ENCODE measurements at places on chromosomes 7 and 10. TPM values are rescaled to one million over a fixed set of nuclear protein-coding genes. Genes with fewer than 3 reads are reported as not detected.

The LRCH4 gene
- 189 TPM for total RNA-seq

DNA sequence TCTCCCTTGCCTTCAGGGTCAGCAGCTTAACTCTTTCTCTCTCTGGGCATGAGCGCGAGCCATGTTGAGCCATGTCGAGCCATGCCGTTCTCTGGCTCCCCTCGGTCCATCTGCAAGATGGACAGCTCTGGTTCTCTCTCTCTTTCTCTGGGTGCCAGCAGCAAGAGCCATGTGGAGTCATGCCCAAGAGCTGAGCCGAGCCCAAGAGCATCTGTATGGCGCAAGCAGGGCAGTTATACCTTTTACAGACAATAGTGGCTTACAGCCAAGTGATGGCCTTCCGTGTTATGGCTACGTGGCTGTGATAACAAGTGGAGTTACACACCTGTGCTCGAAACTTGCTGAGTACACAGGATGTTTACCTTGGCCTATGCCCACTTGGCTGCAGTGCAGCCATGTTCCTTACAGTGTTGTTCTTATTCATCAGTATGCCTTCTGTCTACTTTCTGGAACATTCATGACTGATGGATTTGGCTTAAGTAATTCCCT lies 327.7 kb downstream of the GLRX3 start:
- no peak for DNase-seq

GRCh38 chr7:93036807-93037206 lies 81.0 kb downstream of the SAMD9 start:
- DNase-seq = peak; percentile 39

GRCh38 chr10:102491136-102491535 lies 11.4 kb downstream of the ACTR1A start:
- DNase-seq = no peak

DNA sequence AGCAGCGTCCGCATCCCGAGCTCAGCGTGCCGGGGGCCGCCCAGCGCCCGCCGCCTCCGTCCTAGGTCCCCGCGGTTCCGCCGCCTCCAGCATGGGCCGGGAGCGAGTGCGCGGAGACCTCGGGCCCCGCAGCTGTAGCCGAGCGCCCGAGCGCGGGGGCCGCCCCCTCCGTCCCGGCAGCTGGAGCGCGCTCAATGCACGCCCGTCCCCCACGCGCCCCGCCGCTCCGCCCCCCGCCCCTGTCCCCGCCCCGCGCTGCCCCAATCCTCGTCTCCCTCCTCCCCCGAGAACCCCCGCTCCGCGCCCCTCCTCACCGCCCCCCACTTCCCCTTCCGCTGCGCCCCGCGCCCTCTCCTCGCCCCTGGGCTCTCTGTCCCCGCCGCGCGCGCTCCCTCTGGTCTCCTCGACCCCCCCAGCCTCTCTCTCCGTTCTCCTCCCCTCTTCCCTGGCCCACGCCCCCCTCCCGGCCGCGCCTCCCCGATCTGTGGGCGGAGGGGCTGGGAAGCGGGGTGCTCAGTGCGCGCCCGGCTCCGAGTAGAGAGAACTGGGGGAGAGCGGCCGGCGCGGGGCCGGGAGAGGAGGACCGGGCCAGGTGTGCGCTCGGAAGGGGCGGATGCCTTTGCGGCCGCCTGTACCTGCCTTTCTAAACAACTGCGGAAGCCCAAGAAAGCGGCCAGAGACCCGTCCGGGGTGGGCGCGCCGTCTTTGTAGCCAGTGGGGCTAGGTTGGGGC lies at the start of gene VIPR2:
Gene VIPR2, minus strand, starts transcription at position 110 of the 732 bp plus-strand sequence. Its CDS starts 96 bp downstream, at position 14.
- DNase-seq = no peak

GRCh38 chr7:47092336-47092735 lies 489.6 kb downstream of the TNS3 start:
- DNase-seq = no peak

DNA sequence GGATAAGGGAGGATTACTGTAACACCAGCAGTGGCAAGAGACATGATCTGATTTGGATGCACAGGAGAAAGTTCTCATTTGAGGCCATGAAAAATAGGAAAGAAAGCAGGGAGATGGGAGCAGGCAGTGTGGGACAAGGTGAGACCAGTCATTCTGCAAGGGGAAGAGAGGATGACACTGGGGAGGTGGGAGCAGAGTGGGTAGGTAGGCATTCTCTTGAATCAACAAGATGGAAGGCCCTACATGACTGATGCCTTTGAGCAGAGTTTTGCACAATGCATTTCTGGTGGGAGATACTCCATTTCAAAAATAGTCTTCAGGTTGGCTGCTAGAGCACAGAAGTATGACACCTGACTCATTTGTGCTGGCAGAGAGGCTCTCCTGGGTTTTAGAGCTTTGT lies 10.5 kb downstream of the RPS24 start:
- no peak for DNase-seq

- DNase-seq = no peak
These were observed 39.9 kb upstream of the FGL2 start for GRCh38 chr7:77239471-77239870.

The LIPM gene
- total RNA-seq = not detected

DNA sequence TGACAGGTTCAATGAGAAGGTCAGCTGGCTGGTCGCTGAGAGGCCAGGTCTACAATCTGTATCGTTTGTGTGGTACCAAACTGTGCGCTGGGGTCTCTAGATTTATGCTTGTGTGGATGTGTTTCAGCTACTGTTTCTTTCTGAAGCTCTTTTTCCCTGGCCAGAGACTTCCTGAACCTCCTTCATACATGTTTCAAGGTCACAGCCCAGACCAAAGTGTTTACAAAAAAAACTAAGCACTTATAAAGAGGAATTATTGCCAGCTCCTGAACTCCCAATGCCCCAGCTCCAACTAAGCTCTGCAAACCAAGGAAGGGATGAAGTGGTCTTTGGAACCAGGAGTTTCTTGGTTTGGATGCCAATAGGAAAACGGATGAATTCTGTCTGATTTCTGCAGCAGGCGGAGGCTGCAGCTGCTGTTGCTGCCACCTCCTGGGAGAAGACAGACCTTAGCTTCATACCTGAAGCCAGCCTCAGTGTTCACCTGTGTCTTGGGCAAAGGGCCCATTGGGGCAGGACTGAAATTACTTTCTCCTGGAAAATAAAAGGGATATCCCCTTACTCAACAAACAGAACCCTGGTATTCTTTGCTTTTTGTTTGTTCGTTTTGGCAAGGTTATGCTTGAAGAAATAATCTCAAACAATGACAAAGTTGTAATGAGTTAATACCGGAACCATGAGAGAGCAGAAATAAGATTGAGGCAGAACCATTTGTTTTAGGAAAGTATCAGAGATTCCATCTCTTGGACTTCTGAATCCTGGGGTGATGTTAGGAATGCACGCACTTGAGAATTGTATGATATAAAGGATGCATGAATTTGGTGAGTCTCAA lies 24.6 kb upstream of the MKLN1 start:
- peak; percentile 29 for DNase-seq

DNA sequence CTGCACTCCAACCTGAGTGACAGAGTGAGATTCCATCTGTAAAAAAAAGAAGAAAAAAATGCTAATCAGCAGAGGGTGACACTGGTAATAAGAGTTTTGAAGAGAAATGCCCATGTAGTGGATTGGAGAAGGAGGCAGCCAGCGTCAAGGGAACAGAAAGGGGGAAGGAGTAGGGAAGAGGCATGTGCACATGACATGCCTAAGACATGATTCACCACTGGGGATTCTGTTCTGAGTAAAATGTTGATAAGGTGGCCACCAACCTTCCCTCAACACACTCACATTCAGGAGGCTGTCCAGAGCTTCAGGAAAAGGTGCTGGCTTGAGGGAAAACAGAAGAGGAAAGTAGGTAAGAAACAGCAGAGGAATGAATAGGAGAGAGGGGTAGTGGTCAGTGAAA lies 39.9 kb downstream of the AKR1D1 start:
- no peak for DNase-seq

The CCDC71L gene
- total RNA-seq = 12.1 TPM

DNA sequence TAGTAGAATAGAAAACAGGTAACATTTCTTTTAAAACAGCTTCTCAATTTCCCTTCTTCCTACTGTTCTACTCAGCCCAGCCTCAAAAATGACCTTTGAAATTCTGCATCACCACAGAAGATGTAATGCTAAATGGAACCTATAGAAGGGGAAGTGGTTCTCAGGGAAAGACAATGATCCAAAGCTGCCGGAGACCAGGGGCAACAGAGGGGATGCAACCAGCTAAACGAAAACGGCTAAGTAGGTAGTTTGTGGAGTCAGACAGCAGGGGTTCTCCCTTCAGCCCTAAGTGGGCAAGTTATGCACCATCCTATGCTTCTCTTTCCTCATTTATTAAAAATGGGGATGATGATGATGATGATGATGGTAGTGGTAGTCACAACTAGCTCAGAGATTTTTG lies 214.3 kb downstream of the ELMO1 start:
- no peak for DNase-seq

DNA sequence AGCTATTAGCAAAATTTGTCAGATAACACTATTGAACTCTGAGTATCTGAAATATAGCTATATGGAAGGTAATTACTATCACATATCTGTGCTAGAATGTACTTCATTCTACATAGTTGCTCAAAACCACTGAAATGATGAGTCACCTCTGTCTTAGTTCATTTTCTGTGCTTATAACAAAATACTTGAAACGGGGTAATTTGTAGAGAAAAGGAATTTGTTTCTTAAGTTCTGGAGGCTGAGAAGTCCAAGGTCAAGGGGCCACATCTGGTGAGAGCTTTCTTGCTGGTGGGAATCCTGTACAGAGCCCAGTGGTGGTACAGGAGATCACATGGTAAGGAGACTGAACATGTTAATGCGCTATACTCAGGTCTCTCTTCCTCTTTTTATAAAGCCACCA lies 41.9 kb upstream of the TNKS2 start:
- no peak for DNase-seq

The CRHR2 gene
- total RNA-seq = not detected

DNA sequence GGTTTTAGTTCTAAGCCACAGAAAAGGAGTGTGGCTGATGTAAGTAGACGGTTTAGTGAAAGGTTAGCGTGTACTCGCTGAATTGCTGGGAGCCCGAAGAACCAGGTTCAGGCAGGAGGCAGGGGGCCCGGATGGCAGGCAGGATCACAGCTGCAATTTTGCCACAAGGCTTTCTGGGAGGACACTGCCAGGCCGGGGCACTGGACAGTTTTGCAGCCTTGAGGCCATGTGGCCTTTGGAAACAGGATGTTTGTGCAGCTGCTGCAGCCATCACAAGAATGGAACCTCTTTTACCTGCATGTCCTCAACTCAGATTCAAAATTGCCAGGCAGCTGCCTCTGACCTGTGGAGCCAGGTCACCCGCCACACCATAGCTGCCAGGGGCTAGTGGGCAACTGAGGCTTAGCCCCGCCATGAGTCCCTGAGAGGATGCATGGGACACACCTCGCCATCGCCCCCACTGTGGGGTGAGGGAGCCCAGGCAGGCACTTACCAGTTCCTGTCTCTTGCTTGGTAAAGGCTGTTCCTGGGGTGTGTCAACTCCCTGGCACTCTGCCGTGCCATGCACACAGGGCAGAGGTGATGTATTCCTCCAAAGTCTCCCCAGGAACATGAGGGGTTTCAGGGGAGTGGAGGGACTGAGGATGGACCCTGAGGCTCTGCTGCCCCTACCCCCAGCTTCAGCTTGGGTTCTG lies 188.6 kb downstream of the RPS24 start:
- DNase-seq = no peak

DNA sequence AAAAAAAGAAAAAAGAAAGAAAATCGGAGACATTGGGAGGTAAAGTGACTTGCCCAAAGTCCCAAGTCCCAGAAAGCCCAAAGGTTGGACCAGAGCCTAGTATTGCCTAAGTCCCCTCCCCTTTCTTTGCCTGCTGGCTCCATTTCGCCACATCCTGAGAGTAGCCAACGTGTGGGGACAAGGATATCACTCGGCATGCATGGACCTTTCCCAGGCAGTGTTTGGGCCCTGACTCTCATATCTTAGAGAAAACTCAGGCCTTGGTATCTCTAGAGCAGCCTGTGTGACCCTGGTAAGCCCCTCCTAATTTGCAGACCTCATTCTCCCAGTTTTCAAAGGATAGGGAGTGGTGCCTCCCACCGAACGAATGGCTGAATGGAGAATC lies 294.2 kb upstream of the ZMIZ1 start:
- no peak for DNase-seq

DNA sequence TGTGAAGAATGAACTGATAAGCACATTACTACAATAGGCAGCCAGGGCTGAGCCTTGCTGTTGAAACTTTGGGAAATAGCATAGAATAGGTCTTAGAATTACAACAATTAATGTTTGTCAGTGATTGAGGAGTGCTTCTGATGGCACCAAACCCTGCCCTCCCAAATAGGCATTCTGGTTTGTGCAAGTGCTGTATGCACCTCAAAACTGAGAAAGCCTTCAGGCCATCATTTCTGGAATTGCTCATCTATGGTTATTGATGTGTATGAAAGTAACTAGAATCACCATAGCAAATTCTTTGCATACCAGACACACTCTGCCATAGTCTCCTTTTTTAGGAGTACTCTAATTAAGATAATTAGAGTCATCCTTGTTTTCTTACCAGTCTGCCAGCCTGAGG lies 585.0 kb upstream of the MBL2 start:
- DNase-seq = no peak

DNA sequence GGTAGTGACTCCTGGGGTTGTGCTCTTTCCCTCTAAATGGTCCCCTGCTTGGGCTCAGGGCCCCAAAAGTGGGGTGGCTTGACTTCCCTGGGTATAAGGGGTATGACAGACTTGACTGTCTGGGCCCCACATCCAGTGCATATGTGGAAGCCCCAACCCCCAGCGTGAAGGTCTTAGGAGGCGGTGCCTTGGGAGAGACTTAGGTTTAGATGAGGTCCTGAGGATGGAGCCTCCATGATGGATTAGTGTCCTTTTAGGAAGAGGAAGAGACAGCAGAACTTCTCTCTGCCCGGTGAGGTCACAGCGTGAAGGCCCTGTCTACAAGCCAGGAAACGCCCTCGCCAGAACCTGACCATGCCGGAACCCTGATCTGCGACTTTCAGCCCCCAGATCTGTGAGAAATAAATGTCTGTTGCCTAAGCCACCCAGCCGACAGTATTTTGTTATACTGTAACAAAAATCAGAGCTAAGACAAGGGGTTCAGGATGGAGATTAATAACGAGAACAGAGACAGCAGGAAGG lies 23.8 kb downstream of the PODXL start:
- DNase-seq = no peak

The OR2A1 gene
- 0.06 TPM for total RNA-seq

DNA sequence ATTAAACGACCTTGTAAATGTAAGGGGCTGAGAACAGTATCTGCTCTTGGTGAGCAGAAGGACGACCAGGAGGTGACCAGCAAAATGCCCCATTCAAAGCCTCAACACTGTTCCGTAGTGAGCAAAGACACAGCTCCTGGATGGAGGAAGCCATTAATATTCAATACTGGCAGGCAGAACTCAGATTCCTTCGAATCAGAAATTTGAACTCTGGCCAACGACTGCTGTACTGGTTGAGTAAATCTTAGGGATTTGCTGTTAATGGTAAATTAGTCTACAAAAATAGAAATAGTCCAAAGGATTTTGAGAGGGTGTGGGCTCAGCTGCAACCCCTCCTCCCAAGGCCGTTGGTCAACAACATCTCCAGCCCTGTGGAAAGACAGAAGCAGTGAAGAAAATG lies 130.5 kb upstream of the PFKP start:
- DNase-seq = no peak

The ADCYAP1R1 gene
- not detected for total RNA-seq

- no peak for DNase-seq
These were observed 10.7 kb upstream of the FMC1 start for GRCh38 chr7:139330333-139331030.

The CAMK2B gene
- not detected for total RNA-seq

GRCh38 chr7:129804890-129805719 lies 147.7 kb downstream of the UBE2H start:
- no peak for DNase-seq

The ACBD7 gene
- 8.1 TPM for total RNA-seq

GRCh38 chr10:66931340-66931948 lies 5.6 kb downstream of the LRRTM3 start:
- DNase-seq = peak; percentile 39

The ATOH7 gene
- total RNA-seq = not detected
